Uterus (tissue), 4 donors: ENCODE measurements at places on chromosomes 5 and 9. TPM values are rescaled to one million over a fixed set of nuclear protein-coding genes. Genes with fewer than 3 reads are reported as not detected.

- DNase-seq = no peak
These were observed 174.8 kb downstream of the ACTL7B start for GRCh38 chr9:108680946-108681345.

- no peak for DNase-seq
These were observed 418.2 kb downstream of the GABRG2 start for GRCh38 chr5:162485666-162486292.

DNA sequence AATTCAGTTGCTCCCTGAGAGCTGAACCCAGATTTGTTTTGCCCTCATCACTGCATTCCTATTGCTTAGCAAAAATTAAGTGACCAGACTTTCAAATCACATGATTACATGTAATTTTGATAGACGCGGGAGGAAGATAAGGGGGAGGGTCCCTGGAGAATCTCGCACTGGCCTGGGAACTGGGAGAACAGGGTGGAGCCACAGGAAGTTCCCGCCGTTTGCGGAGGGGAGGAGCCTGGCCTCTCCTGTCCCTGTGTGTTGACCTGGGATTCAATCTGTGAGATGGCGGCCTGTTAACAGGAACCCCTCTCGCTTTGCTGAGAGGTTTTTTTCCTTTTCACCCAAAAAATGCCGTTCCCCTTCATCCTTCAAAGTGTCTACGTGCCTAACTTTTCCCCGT, 142.9 kb upstream of the OR13F1 start:
- DNase-seq = no peak

GRCh38 chr5:147786142-147786541, 3.6 kb upstream of the JAKMIP2 start:
- DNase-seq = no peak

DNA sequence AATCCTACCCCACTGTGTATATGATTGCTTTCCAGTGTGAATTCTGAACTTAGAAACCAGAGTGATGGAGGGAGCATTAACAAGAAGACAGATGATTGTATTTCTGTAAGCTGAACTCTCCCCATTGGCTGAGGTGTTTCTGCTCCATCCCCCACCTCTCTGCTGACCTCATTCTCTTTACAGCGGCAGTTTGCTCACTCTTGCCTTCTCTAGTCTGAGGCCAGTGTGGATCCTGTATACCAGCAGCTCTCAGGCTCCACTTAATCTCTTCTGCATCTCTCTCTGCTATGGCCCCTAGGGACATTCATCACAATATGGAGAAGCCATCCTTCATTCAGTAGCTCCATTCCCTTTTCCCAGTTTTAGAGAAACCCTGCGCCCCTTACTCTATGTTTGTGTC, 358.8 kb downstream of the MAN2A1 start:
- DNase-seq = no peak

- DNase-seq = no peak
These were observed 17.9 kb downstream of the FRMD3 start for GRCh38 chr9:83520292-83520691.

Gene PHF19
- 20.7 TPM for total RNA-seq

Gene POU5F2
- total RNA-seq = 1.2 TPM

Gene PCDHA3
- total RNA-seq = 2.4 TPM
